ENCODE measurements at places on chromosomes 12 and 14. TPM values are rescaled to one million over a fixed set of nuclear protein-coding genes. Genes with fewer than 3 reads are reported as not detected.

TMEM30B gene
- total RNA-seq = 3.5 TPM

GRCh38 chr12:110616471-110617115 is 2.7 kb downstream of the TCTN1 start:
- no peaks in the 10 kb centered on the region for H3K27me3 ChIP-seq
- no peaks in the 10 kb centered on the region for H3K36me3 ChIP-seq
- no peak for DNase-seq
- H3K27ac ChIP-seq = no peak overlapping the region
- peaks cover 2% of the 10 kb centered on the region for H3K4me1 ChIP-seq
- no peak overlapping the region for H3K4me3 ChIP-seq

DNA sequence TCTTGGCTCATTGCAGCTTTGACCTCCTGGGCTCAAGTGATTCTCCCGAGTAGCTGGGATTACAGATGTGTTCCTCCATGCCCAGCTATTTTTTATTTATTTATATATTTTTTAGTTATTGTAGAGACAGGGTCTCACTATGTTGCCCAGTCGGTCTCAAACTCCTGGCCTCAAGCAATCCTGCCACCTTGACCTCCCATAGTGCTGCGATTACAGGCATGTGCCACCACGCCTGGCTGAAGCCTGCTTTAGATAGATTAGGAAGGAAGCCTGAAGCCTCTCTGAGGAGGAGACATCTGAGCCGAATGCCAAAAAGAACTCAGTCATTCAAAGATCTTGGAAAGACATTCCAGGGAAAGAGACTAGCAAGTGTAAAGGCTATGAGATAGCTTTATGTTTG is 10.2 kb downstream of the INHBC start:
- H3K27ac ChIP-seq = peak overlapping the region; percentile 39
- H3K4me1 ChIP-seq = peaks cover 6% of the 10 kb centered on the region
- H3K4me3 ChIP-seq = peak overlapping the region; percentile 33
- DNase-seq = no peak

DNA sequence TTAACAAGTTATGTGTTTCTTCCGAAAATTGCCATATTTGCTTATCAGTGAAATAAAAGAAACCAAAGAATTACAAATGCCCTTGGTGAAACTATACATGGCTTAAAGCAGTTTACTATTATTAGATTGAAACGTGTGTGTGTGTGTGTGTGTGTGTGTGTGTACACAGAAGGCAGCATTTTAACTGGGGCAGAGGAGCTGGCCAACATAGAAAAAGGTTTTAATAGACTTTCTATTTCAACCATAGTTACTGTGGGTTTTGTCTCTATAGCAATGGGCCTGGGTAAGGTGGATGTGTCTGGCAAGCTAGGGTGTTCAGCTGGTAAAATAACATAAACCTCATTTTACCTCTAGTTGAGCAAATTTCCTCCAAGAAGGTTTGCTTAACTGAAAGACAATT is 6.5 kb downstream of the PRICKLE1 start:
- no peak overlapping the region for H3K27ac ChIP-seq
- no peak for DNase-seq
- H3K4me1 ChIP-seq = no peaks in the 10 kb centered on the region
- H3K36me3 ChIP-seq = peaks cover 2% of the 10 kb centered on the region

DNA sequence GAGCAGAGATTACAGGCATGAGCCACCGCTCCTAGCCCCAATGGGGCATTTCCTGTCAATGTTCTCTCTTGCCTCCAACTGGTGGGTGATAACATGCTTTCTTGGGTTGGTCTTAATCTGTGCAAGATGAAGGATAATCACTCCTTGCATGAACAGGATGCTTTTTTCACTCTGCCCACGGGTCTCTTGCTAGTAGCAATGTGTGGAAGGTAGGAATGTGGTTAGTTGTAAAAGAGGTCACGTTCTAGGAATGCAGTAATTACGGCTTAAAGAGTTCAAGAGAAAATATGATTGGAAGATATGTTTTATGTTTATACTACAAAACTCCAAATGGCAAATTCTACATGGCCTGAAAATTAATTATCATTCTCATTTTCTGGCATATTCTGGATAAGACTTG is 10.5 kb downstream of the RNASE10 start:
- H3K27me3 ChIP-seq = no peaks in the 10 kb centered on the region
- peaks cover 6% of the 10 kb centered on the region for H3K4me1 ChIP-seq
- H3K27ac ChIP-seq = no peak overlapping the region
- DNase-seq = no peak
- H3K36me3 ChIP-seq = peaks cover 2% of the 10 kb centered on the region
